Activated T-helper 1 cell treated with anti-CD3 and anti-CD28 coated beads, Interleukin-12 subunit alpha, Interleukin-12 subunit beta, Interleukin-2, Interleukin-4 antibody, amounts not matched to agents 30 ng/mL and 10 ng/mL and 1 ng/mL, durations not matched to agents 14 hours and 24 hours and 36 hours (primary cell): ENCODE measurements at places on chromosomes 16 and 17. TPM values are rescaled to one million over a fixed set of nuclear protein-coding genes. Genes with fewer than 3 reads are reported as not detected.

The HOXB3 gene
- 2.5 and 2.8 TPM in 2 replicates for total RNA-seq

The AANAT gene
- not detected in 2 replicates for total RNA-seq

DNA sequence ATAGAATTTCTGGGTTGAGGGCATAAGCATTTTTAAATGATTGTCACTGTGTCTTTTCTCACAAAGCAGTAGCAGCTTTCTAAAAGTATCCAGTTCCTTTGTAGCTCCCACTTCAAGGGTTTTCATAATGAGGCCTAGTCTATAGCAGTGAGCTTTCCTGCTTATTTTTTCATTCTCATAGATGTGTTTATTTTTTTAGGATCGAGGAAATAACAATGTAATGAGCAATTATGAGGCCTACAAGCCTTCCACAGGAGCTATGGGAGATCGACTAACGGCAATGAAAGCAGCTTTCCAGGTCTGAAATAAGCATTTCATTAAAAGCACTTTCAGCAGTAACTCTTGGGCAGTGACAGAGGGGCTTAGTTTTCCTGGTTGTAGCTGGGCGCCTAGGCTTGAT is 10.6 kb upstream of the PSMC5 start:
- no peaks in the 10 kb centered on the region for H3K27me3 ChIP-seq
- no peak overlapping the region for H3K27ac ChIP-seq
- H3K4me3 ChIP-seq, result no peak overlapping the region
- H3K4me1 ChIP-seq, result peaks cover 25% of the 10 kb centered on the region
- H3K36me3 ChIP-seq, result peaks cover 66% of the 10 kb centered on the region

DNA sequence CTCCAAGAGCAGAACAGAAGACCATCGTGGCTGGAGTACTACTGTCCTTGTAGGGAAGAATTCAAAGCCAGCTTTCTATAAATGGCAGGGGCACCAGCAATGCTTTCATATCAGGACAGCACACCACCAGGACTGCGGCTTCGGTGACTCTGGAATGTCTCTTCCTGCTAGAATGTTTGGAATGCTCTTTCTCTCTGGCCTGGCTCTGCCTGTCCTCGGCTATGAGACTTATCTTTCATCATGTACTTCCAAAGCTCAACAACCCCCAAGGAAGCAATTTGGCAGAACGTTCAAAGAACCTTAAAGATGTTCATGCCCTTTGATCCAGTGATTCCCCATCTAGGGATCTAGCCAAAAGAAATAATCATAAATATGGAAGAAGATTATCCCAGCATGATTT is 52.7 kb upstream of the NOG start:
- H3K4me1 ChIP-seq, result no peaks in the 10 kb centered on the region
- H3K4me3 ChIP-seq, result no peak overlapping the region
- H3K36me3 ChIP-seq, result no peaks in the 10 kb centered on the region
- H3K27me3 ChIP-seq, result no peaks in the 10 kb centered on the region

DNA sequence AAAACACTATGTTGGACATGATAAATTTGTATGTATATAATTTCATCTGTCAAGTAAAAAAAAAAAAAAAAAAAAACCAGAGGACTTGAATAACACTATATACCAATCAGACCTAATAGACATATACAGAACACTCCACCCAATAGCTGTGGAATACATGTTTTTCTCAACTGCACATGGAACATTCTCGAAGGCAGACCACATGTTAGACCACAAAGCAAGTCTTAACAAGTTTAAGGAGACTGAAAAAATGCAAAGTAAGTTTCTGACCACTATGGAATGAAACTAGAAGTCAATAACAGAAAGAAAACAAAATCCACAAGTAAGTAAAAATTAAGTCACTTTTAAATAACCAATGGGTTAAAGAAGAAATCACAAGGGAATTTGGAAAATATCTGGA is 8.4 kb upstream of the CNTNAP4 start:
- DNase-seq, result no peak
- no peaks in the 10 kb centered on the region for H3K36me3 ChIP-seq
- no peaks in the 10 kb centered on the region for H3K27me3 ChIP-seq
- H3K27ac ChIP-seq, result no peak overlapping the region

DNA sequence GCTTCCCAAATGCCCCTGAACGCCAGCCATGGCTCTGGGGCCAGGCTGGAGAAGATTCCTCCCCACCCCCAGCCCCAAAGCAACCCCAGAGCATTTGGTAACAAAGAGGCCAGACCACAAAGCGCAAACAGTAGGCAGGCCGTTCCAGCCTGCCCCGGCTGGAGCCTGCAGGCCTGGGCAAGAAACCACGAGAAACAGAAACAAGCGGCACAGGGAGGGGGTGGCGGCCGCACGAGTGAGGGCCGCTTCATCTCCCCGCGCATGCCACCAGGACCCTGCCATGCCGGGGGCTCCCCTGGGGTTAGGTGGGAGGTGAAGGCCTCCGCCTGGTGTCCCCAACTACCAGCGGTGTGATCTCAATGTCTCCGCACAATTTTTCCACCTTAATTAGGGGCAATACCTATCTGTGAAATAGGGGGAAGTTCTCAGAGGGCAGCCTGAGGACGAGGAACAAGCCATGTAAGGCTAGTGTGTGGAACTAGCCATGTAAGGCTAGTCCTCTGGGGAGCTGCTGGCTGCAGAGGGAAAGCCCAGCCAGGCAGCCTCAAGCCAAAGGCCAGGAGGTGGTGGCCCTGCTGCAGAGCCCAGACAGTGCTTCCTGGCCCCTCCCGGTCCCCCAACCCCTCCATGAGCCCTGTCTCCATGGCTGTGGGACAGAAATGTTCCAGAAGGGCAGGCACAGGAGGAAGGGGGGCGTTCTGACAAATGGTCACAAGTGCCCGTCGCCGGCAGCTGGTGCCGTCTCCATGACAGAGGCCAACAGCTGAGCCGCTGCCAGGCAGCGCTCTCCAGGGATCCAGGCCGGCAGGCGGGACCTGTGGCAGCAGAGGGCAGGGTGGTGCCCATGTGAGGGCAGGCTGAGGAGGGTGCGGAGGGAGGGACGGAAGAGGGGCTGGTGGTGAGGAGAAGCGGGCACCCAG is 14.5 kb upstream of the MTSS2 start:
- peaks cover under 1% of the 10 kb centered on the region for H3K36me3 ChIP-seq
- peaks cover 10% of the 10 kb centered on the region for H3K4me1 ChIP-seq
- no peaks in the 10 kb centered on the region for H3K27me3 ChIP-seq
- H3K27ac ChIP-seq, result no peak overlapping the region
- no peak overlapping the region for H3K4me3 ChIP-seq

- H3K36me3 ChIP-seq, result no peaks in the 10 kb centered on the region
- no peak overlapping the region for H3K27ac ChIP-seq
- H3K4me1 ChIP-seq, result peaks cover 12% of the 10 kb centered on the region
- DNase-seq, result no peak
- H3K27me3 ChIP-seq, result peaks cover 1% of the 10 kb centered on the region
- no peak overlapping the region for H3K4me3 ChIP-seq
These were observed 5.5 kb upstream of the VKORC1 start for GRCh38 chr16:31099860-31100638.

DNA sequence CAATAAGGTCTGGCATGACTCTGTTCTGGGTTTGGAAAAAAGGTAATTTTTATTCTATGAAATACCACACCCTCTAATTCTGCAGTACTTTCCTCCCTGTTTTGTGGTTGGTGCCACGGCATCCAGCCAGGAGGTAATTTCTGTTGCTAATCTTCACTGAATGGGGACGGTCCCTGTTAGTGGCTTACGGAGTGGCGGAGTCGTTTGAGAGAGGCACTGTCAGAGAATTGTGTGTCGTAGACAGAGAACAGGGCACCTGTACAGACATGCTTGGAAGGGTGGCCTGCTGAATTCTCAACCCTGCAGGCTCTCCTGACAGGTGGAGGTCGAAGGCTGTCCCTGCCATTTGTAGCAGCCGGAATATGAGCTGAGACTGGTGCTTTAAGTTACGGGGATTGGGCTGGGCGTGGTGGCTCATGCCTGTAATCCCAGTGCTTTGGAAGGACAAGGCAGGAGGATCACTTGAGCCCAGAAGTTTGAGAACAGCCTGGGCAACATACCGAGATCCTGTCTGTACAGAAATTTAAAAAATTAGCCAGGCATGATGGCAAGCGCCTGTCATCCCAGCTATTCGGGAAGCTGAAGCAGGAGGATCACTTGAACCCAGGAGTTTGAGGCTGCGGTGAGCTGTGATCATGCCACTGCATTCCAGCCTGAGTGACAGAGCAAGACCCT is 33.2 kb downstream of the EEF2K start:
- peaks cover 24% of the 10 kb centered on the region for H3K4me1 ChIP-seq
- no peak overlapping the region for H3K4me3 ChIP-seq
- peak overlapping the region; percentile 74 for H3K27ac ChIP-seq
- no peak for DNase-seq
- H3K27me3 ChIP-seq, result no peaks in the 10 kb centered on the region
- H3K36me3 ChIP-seq, result peaks cover 19% of the 10 kb centered on the region

DNA sequence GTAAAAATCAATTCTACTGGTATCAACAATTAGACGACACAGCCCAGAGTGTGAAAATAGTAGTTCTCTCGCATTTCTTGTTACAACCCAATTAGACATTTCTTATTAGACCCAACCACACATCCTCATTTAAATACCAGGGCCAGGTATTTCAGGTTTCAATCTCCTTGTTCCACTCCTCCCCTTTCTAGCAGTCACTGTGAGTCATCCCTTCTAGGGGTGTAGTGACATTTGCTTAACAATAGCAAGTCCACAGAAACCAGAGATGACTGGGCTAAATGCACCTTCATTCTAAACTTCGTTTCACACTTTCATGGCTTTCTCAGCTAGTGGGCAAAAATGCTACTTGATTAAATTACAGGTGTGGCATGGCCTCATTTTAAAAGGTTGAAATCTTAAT is 116.9 kb upstream of the CACNG3 start:
- H3K36me3 ChIP-seq, result peaks cover 13% of the 10 kb centered on the region
- DNase-seq, result no peak
- peaks cover 13% of the 10 kb centered on the region for H3K4me1 ChIP-seq
- H3K27me3 ChIP-seq, result no peaks in the 10 kb centered on the region
- no peak overlapping the region for H3K4me3 ChIP-seq

DNA sequence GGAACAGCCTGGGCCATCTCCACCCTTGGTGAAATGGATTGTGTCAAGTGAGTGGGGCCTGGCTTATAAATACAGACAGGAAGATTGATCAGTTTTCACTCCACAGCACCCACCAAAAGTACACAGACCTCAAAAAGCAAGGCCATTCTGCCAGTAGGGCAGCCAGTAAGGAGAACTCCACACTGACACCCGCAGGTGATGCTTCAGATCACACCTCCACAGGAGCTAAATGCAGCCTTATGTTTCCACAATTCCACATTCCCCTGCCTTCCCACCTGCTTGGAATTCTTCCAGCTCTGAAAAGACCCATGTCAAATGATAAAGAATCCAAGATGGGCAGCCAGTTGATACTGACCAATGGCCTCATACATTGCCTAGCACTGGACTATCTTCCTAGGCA is 191.1 kb downstream of the ZFHX3 start:
- peaks cover 6% of the 10 kb centered on the region for H3K4me1 ChIP-seq
- H3K27me3 ChIP-seq, result peaks cover 16% of the 10 kb centered on the region
- no peak overlapping the region for H3K4me3 ChIP-seq

GRCh38 chr17:78151514-78152008 is 5.4 kb downstream of the C17orf99 start:
- H3K27ac ChIP-seq, result no peak overlapping the region
- no peak overlapping the region for H3K4me3 ChIP-seq
- no peaks in the 10 kb centered on the region for H3K36me3 ChIP-seq

DNA sequence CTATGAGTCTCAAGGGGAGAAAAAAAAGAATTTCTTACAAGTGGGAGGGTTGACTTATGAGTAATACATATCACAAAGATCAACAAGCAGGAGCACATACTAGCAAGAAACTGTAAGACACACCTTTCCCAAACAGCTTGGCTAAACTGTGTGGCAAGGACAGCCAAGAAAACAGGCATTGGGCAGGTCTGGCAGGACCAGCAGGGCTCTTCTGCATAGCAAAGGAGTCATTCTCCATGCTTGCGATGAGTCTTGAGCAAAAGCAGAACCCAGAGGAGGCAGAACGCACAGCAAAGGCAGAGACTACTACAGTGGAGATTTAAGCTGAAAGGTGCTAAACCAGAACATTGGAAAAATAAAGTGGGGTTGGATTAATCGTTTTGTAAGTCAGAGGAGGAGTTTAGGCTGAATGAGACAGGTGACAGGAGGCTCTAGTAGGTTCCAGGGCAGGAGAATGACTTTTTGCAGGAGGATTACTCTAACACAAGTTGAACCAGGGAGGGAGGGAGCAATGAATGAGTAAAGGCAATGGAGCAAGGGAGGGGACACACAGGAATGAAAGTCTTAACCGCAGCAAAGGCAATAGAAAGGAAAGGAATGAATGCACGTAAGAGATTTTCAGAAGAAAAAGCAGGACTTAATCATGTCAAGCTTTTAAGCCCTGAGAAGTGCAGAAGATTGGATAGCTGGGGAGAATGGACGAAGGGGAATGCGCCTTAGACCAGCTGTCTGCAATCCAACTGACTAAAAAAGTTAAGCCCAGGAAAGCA is 2.7 kb downstream of the N4BP1 start:
- peaks cover 50% of the 10 kb centered on the region for H3K4me1 ChIP-seq
- DNase-seq, result no peak
- peaks cover 15% of the 10 kb centered on the region for H3K36me3 ChIP-seq

DNA sequence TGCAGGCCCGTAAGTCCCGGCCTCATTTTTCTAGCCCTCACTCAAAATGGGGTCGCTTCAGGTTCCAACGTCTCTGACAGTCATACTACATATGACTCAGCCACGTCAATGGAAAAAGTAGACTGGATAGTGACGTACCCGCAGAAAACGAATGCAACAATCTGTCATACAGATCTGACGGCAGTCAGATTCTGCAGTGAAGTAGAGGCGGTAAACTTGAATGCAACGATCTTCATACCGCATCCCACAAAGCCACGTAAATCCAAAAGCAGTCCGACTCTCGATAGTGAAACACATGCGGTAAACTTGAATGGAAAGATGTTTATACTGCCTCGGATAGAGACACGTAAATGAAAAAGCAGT is 38.4 kb upstream of the ARL4D start:
- peak; percentile 79 for DNase-seq
- H3K27ac ChIP-seq, result peak overlapping the region; percentile 100
- peaks cover 40% of the 10 kb centered on the region for H3K4me1 ChIP-seq
- peak overlapping the region; percentile 85 for H3K4me3 ChIP-seq

DNA sequence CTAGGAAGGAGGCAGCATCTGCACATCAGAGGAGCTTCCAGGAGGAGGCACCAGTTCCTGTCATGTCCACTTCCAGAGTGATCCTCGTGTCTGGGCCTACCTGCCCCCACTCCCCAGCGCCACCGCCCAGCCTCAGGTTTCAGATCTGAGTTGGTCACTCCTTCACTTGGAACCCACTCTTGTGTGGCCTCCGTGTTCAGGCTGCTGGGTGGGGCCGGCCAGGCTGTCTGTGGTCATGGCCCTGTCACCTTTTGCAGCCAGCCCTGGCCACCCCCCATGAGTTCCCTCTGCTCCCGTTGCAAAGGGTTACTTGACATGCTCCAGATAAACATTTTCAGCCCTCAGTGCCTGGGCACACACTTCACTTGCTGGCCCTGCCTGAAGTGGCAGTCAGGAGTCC is 26.6 kb upstream of the SPPL2C start:
- no peaks in the 10 kb centered on the region for H3K36me3 ChIP-seq
- no peak for DNase-seq
- no peak overlapping the region for H3K27ac ChIP-seq
- H3K4me1 ChIP-seq, result no peaks in the 10 kb centered on the region
- H3K4me3 ChIP-seq, result no peak overlapping the region
- peaks cover 11% of the 10 kb centered on the region for H3K27me3 ChIP-seq

- peak overlapping the region; percentile 38 for H3K27ac ChIP-seq
- H3K36me3 ChIP-seq, result no peaks in the 10 kb centered on the region
- peaks cover 31% of the 10 kb centered on the region for H3K4me1 ChIP-seq
- H3K27me3 ChIP-seq, result peaks cover 5% of the 10 kb centered on the region
- peak; percentile 65 for DNase-seq
These were observed 19.6 kb upstream of the TNFRSF13B start for GRCh38 chr17:16991349-16992009.

- H3K4me1 ChIP-seq, result peaks cover 41% of the 10 kb centered on the region
- no peak overlapping the region for H3K4me3 ChIP-seq
- H3K27me3 ChIP-seq, result no peaks in the 10 kb centered on the region
These were observed 38.6 kb upstream of the TOB1 start for GRCh38 chr17:50904518-50905459.
